Progenitor cell of endocrine pancreas (in vitro differentiated cells): ENCODE measurements at places on chromosomes 3 and 15. TPM values are rescaled to one million over a fixed set of nuclear protein-coding genes. Genes with fewer than 3 reads are reported as not detected.

- DNase-seq, result no peak
These were observed 1108.3 kb downstream of the ROBO1 start for GRCh38 chr3:78659386-78659987.

Gene TMEM40
- total RNA-seq, result 0.36 TPM in 1 of 2 replicates, not detected in the other

Gene WDR76
- 11.2 and 11.3 TPM in 2 replicates for total RNA-seq

Gene CLDN1
- total RNA-seq, result 37.8 and 38.0 TPM in 2 replicates

GRCh38 chr3:120552184-120553172 lies 43.7 kb upstream of the NDUFB4 start:
- no peak for DNase-seq

- no peak for DNase-seq
These were observed 30.7 kb downstream of the NPTN start for GRCh38 chr15:73602446-73602843.

DNA sequence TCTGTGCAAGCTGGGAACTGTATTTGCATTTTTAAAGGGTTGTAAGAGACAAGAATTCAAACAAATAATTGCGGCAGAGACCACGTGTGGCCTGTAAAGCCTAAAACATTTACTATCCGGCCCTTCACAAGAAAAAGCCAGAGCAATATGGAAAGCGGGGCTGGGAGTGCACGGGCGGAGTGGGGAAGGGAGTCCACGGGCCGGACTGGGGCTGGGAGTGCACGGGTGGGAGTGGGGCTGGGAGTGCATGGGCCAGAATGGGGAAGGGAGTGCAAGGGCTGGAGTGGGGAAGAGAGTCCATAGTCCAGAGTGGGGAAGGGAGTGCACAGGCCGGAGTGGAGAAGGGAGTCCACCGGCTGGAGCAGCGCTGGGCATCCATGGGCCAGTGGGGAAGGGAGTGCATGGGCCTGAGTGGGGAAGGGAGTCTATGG lies 41.2 kb downstream of the KLF15 start:
- no peak for DNase-seq

DNA sequence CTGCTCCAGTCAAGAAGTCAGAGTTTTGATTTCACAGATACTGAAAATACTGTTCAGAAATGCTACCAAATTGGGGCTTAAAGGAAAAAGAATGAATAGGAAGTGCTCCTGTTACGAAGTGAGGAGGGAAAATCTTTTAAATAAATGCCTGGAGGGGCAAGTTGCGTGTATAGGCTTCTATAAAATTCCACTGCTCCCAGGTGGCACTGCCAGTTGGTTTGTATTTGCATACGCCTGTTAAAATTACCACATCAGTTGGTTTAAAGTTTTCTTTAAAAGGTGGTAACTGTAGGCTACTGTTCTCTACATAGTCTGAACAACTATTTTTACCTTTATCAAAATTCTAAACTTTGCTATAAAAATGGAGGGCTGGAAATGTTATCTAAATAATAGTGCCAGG lies 123.5 kb downstream of the DLG1 start:
- no peak for DNase-seq

DNA sequence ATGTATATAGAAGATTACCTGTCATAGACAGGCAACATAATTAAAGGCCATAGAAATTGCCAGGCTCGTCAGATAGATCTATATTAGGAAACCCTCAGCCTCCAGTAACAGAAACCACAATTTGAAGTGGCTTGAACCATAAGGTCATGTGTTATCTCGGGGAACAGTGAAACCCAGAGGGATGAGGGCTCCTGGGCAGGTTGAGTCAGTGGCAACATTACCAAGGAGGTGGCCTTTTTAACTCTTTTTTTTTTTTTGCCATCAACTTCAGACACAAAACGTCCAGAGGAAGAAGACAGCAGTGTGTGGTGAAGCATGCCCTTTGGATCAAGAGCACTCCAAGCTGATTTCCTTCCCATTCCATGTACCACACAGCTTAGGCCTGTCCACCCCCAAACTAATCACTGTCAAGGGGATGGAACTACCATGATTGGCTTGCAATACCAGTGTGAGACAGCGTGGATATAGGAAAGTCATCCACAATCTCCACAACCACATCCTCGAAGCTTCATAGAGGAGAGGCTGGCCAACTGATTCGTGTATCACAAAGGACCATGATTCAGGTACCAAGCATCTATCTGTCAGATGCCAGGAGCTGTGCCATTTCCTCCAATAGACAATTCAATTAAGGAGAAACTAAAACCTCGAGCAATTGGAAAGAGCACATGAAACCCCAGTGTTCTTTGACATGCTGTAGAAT lies 999 bp upstream of the KIF7 start:
- no peak for DNase-seq

Gene ZKSCAN7
- 22.4 and 25.0 TPM in 2 replicates for total RNA-seq

Gene MKRN3
- 0.24 and 0.46 TPM in 2 replicates for total RNA-seq

Gene IL20RB
- 0.62 and 1.7 TPM in 2 replicates for total RNA-seq

DNA sequence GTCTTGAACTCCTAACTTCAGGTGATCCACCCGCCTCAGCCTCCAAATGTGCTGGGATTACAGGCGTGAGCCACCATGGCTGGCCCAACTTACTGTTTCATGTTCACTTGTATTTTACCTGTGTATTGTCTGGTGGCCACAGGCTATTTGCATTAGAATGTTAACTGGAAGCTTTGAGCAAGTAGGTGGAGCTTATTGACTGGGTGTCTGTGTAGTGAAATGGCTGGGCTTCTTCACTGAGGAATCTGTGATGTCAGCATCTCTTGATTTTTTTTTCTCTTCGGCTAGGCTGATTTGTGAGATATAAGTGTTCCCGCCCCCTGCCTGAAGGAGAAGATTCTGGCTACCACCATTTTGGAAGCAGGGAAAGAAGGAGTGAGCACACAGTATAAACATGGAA lies 237.8 kb upstream of the PEX5L start:
- no peak for DNase-seq

- no peak for DNase-seq
These were observed 34.7 kb downstream of the TMEM158 start for GRCh38 chr3:45191424-45191823.

GRCh38 chr3:143427631-143428030 lies 308.1 kb downstream of the CHST2 start:
- DNase-seq, result no peak

Gene LZTFL1
- total RNA-seq, result 28.1 and 29.3 TPM in 2 replicates

DNA sequence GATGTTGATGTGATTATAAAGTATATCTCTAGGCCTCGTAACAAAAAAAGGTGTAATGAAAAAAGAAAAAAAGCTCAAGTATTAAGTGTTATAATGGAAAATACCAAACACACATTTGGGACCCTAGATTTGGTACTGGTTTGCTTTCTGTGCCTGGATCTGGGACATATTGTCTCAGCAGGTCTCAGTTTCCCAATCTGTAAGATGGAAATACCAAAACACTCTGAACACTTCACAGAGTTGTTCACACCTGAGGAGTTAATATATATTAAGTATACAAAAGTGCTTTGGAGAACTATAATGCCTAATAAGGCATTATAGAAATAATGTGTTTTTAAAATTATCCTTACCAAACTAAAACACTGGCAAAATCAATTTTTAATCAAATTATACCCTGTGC lies 60.0 kb downstream of the CLASP2 start:
- no peak for DNase-seq
